ENCODE measurements at places on chromosomes 1 and 21.

GRCh38 chr1:63877816-63878215 is 104.0 kb downstream of the ROR1 start:
- DNase-seq = no peak

- DNase-seq = peak; percentile 79
Observed at GRCh38 chr1:111199881-111200801, at the start of gene DENND2D. Gene DENND2D (minus strand): TSS chr1:111200646. CDS start chr1:111200459, 187 bp downstream.

DNA sequence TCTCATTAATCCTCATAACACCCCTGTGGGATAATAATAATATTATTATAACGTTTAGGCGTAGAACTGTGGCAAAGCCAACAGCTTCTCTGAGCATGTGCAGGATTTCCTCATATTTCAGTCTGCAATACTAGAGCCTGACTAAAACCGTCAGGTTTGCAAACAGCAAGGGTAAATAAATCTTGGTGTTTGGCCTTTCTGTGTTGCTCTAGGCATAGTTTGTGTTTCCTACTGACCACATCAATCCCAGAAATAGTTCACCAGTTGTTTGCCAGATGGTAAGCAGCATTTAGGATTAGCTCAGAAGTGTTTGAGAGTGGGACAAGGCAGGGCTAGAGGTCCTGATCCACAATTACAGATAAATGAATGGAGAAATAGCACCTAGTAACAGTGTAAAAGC is 2.8 kb upstream of the KCNA3 start:
- no peak for DNase-seq

- no peak for DNase-seq
Observed at GRCh38 chr1:3819771-3820200, 23.5 kb upstream of the LRRC47 start.

GRCh38 chr1:36652011-36652410 is 169.3 kb upstream of the CSF3R start:
- no peak for DNase-seq

DNA sequence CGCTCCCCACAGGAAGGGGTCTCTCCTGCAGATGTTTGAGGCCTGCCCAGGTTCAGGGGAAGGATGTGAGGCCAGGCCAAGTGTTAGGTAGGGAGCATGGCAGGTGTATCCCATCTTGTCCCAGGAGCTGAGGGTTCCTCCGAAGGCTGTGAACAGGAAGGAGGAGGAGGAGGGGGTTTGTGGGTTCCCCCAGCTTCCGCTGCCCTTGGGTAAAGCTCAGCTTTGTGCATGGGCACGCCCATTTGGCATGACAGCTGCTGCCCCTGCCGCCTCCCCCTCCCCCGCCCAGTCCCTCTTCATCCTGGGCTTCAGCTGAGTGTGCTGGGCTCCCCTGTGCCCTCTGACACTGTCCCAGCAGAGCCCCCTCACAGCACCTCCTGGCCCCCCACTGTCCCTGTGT is 25.5 kb downstream of the TNFRSF8 start:
- DNase-seq = peak; percentile 55

- DNase-seq = no peak
Observed at GRCh38 chr1:205527931-205528330, 23.5 kb downstream of the CDK18 start.

- DNase-seq = peak; percentile 91
Observed at GRCh38 chr1:174159252-174160108, at the start of gene RABGAP1L. Gene RABGAP1L (plus strand): TSS chr1:174159520.

- DNase-seq = no peak
Observed at GRCh38 chr1:157724537-157725220, 24.1 kb upstream of the FCRL3 start.

GRCh38 chr1:167789501-167789900 is 67.7 kb downstream of the MPZL1 start:
- no peak for DNase-seq

DNA sequence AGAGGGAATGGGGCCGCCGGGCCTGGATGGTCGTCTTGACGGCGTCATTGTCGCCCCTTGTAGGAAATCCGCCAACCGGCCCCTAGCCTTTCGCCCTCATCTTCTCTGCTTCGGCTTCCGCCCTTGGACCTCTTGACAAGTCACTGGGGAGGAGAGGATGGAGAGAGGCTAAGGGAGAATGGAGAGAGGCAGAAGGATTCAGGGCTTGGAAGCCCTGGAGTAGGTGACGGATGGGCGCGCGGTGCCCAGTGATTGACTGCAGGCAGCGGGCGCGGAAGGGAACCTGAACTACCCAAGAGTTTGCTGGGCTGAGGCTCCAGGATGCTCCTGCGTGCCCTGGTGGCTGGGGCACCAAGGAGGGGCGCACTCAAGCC is 651 bp downstream of the PDE4B start:
- DNase-seq = no peak

GRCh38 chr1:11044086-11044848 is 2.8 kb downstream of the MASP2 start:
- peak; percentile 15 for DNase-seq

DNA sequence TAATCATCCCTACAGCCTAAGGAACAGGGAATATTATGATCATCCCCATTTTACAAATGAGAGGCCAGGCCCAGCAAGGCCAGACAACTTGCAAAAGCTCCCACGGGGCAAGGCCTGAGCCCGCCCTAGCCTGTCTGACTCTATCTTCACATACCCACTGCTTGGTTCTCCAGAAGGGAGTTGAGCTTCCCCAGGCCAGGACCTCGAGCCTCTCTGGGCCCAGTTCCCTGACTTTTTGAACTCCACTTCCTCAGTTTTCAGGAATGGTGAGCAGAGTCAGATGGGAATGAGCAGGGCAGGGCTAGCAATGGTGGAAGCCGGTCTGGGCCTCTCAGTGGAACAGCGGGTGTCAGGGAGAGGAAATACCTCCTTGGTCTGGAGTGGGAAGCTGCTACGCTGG is 39.3 kb downstream of the CACNA1S start:
- no peak for DNase-seq

DNA sequence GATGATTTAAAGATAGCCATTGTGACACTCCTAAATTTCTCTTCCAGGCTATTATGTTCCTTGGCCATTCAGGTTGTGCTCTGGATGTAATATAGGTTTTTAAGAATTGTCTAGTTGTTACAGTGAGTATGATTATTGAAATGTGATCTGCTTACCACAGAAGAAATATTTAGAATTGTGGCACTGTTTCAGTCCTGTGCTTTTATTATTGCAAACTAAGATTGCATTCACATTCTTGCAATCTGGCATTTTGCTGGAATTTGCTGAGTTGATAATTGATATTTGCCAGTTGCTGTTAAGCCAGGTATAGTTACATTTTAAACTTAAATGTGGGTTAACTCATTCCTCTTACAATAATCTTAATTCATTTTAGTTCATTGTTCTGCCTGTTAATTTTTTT is 22.3 kb downstream of the EXO1 start:
- DNase-seq = no peak

- no peak for DNase-seq
Observed at GRCh38 chr1:80349218-80349617, 1342.7 kb upstream of the ADGRL4 start.

Data from stimulated activated CD8-positive, alpha-beta memory T cell treated with anti-CD3 and anti-CD28 coated beads, Interleukin-4, amount 100 ng/mL, for 48 hours (primary cell).